Neural progenitor cell (in vitro differentiated cells): ENCODE measurements at places on chromosomes 1 and 21. TPM values are rescaled to one million over a fixed set of nuclear protein-coding genes. Genes with fewer than 3 reads are reported as not detected.

ADAMTSL4 gene
- total RNA-seq, result not detected in 2 replicates

GRCh38 chr1:35718492-35719336, at the start of gene C1orf216:
Gene C1orf216 (minus strand): TSS chr1:35718884. CDS start chr1:35716321, 2,563 bp downstream.
- H3K4me3 ChIP-seq, result peak within 1 kb of the TSS; percentile 64
- peaks cover 9% of the 10 kb centered on the region for H3K27me3 ChIP-seq
- no peaks in the 10 kb centered on the region for H3K36me3 ChIP-seq
- H3K4me1 ChIP-seq, result peaks cover 10% of the 10 kb centered on the region
- peak; percentile 72 for DNase-seq

DNA sequence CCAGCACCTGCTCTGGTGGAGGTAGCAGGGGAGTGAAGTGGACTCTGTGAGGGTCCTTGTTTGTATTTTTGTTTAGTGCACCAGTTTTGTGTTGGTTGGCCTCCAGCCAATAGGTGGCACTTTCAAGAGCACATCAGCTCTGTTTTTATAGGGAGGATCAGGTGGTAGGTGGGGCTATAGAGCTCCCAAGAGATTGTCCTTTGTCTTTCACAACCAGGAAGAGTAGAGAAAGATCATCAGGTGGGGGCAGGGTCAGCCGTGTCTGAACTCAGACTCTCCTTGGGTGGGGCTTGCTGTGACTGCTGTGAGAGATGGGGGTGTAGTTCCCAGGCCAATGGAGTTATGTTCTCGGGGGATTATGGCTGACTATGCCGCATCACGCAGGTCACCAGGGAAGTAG, 159.8 kb downstream of the ZNF326 start:
- no peak for DNase-seq
- H3K36me3 ChIP-seq, result no peaks in the 10 kb centered on the region
- no peak overlapping the region for H3K27ac ChIP-seq
- no peak overlapping the region for H3K4me3 ChIP-seq
- H3K4me1 ChIP-seq, result no peaks in the 10 kb centered on the region
- H3K27me3 ChIP-seq, result no peaks in the 10 kb centered on the region

- H3K27me3 ChIP-seq, result no peaks in the 10 kb centered on the region
- H3K27ac ChIP-seq, result no peak overlapping the region
- no peak for DNase-seq
Measured at GRCh38 chr1:222973561-222973960, 158.7 kb downstream of the DISP1 start.

GRCh38 chr1:230153641-230154296, 86.7 kb downstream of the GALNT2 start:
- no peaks in the 10 kb centered on the region for H3K36me3 ChIP-seq
- no peak overlapping the region for H3K27ac ChIP-seq
- no peaks in the 10 kb centered on the region for H3K27me3 ChIP-seq

GRCh38 chr1:1430114-1430982, 5.1 kb upstream of the VWA1 start:
- no peaks in the 10 kb centered on the region for H3K36me3 ChIP-seq
- H3K4me3 ChIP-seq, result no peak overlapping the region
- peaks cover 15% of the 10 kb centered on the region for H3K27me3 ChIP-seq

DNA sequence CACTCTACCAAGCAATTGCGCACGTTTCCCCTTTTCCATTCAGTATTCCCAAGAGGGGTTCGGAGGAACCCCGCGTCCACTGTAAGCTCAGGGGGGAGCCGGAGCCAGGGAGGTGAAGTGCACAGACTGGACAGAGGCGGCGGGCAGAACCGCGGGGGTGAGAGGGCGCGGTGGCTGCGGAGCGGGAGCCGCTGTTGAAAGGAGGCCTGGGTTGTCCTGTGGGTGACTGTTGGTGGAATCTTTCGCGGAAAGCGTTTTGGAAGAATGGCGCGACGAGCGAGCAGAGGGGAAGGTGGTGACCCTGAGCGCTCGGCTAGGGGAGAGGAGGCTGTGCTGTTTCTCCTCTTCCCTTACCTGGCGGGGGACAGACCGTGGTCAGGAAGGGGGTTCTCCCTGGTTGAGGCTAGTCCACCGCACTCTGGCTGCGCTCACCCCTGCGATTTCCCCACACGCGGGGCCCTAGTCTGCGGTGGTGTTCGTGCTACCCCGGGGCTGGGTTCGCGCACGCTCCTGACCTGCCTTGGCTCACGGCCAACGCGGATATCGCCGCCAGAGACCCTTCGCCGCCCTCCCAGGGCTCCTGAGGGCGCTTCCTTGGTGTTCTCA, 92.8 kb downstream of the PRKAB2 start:
- no peak overlapping the region for H3K27ac ChIP-seq
- no peaks in the 10 kb centered on the region for H3K4me1 ChIP-seq
- H3K27me3 ChIP-seq, result peaks cover 41% of the 10 kb centered on the region
- H3K4me3 ChIP-seq, result no peak overlapping the region
- H3K36me3 ChIP-seq, result no peaks in the 10 kb centered on the region
- DNase-seq, result no peak

- no peaks in the 10 kb centered on the region for H3K27me3 ChIP-seq
- H3K4me1 ChIP-seq, result no peaks in the 10 kb centered on the region
- no peak overlapping the region for H3K27ac ChIP-seq
- no peak overlapping the region for H3K4me3 ChIP-seq
- no peak for DNase-seq
- no peaks in the 10 kb centered on the region for H3K36me3 ChIP-seq
Measured at GRCh38 chr21:38334866-38335265, 78.1 kb downstream of the KCNJ15 start.

GRCh38 chr1:155872527-155872926, 13.2 kb downstream of the SYT11 start:
- H3K27ac ChIP-seq, result no peak overlapping the region
- peaks cover 9% of the 10 kb centered on the region for H3K4me1 ChIP-seq
- no peaks in the 10 kb centered on the region for H3K36me3 ChIP-seq
- no peak overlapping the region for H3K4me3 ChIP-seq
- DNase-seq, result peak; percentile 51
- no peaks in the 10 kb centered on the region for H3K27me3 ChIP-seq

GRCh38 chr1:1449099-1449739, at the start of gene ATAD3C:
Gene ATAD3C (plus strand): TSS chr1:1449689. CDS start chr1:1450684, 995 bp downstream.
- no peak within 1 kb of the TSS for H3K4me3 ChIP-seq
- no peak for DNase-seq
- no peaks in the 10 kb centered on the region for H3K4me1 ChIP-seq
- no peak within 1 kb of the TSS for H3K27ac ChIP-seq
- no peaks in the 10 kb centered on the region for H3K36me3 ChIP-seq
- no peaks in the 10 kb centered on the region for H3K27me3 ChIP-seq

DNA sequence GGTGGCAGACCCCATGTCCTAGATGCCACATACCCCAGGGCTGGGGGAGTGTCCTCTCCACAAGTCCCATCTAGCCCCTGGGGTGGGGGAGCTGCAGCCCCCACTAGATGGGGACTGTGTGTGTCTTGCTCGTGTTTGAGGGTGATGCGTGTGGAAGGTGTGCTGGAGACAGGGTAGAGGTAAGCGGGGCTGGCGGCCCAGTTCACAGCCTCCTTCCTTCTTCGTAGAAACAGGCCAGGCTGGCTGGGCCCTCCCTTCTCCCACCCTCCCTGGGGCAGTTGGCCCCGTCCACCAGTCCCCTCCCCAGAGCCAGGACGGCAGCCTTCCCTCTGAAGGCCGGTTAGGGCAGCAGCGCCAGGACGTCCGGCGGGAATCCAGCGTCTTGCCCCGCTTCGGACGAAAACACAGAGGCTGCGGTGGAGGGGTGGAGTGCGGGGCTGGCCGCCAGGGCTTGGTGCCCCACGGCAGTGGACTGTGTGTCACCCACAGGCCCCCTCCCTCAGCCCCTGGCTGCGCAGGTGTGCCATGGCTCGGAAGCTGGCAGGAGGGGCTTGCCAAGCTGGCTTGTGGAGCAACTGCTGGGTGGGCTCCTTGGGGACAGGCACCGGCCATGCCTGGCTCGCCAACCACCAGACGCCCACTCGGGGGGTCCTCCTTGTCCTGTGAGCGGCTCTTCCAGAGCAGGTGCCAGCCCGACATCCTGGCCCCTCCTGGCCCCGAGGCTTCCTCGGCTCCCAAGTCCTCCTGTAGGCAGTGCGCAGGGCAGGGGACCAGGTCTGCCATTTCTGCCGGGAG, 3.6 kb downstream of the PRDM16 start:
- peaks cover 84% of the 10 kb centered on the region for H3K27me3 ChIP-seq
- no peak overlapping the region for H3K27ac ChIP-seq
- peak overlapping the region; percentile 39 for H3K4me3 ChIP-seq
- H3K36me3 ChIP-seq, result no peaks in the 10 kb centered on the region
- peak; percentile 52 for DNase-seq

GRCh38 chr1:42282867-42283583, 52.0 kb downstream of the FOXJ3 start:
- no peaks in the 10 kb centered on the region for H3K27me3 ChIP-seq
- H3K4me1 ChIP-seq, result no peaks in the 10 kb centered on the region
- no peak overlapping the region for H3K27ac ChIP-seq
- H3K36me3 ChIP-seq, result no peaks in the 10 kb centered on the region

- peaks cover 19% of the 10 kb centered on the region for H3K36me3 ChIP-seq
- no peak overlapping the region for H3K27ac ChIP-seq
- DNase-seq, result no peak
Measured at GRCh38 chr1:196477262-196477661, 131.0 kb downstream of the KCNT2 start.

WNT3A gene
- 0.12 TPM in 1 of 2 replicates, not detected in the other for total RNA-seq

DNA sequence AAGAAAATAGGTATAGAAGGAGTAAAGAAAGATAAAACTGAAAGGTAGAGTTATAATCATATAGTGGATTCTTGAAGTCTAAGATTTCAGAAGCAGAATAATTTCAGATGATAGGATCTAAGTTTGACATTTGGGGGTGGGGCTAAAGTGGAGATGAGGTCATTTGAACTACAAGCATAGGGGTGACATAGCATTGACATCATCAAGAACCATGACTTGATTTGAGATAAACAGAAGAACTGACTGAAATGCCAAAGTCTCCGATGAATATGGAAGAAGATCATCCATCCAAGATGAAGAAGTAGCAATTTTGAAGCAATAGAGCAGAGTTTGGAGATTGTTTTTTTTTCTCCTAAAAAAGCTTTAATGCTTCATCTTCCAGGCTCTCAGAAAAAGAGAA, 122.3 kb downstream of the MACF1 start:
- H3K4me1 ChIP-seq, result no peaks in the 10 kb centered on the region
- no peaks in the 10 kb centered on the region for H3K27me3 ChIP-seq
- H3K4me3 ChIP-seq, result no peak overlapping the region
- peaks cover 26% of the 10 kb centered on the region for H3K36me3 ChIP-seq
- DNase-seq, result no peak

GIPC2 gene
- not detected in 2 replicates for total RNA-seq

LYPD8 gene
- total RNA-seq, result not detected in 2 replicates

MYCL gene
- total RNA-seq, result 21.8 and 39.8 TPM in 2 replicates

DNA sequence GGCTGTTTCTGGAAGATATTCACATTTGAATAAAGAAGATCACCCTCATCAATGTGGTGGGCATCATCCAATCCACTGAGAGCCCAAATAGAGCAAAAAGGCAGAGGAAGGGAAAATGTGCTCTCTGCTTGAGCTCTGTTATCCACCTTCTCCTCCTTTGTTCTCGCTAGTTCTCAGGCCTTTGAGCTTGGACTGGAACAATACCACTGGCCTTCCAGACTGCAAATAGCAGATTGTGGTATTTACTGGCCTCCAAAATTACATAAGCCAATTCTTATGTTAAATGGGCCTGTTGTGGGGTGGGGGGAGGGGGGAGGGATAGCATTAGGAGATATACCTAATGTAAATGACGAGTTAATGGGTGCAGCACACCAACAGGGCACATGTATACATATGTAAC, 219.3 kb downstream of the C1orf94 start:
- no peak overlapping the region for H3K4me3 ChIP-seq
- DNase-seq, result peak; percentile 19
- peaks cover 3% of the 10 kb centered on the region for H3K27me3 ChIP-seq
- H3K4me1 ChIP-seq, result no peaks in the 10 kb centered on the region
- no peaks in the 10 kb centered on the region for H3K36me3 ChIP-seq

NTMT2 gene
- not detected in 2 replicates for total RNA-seq

DNA sequence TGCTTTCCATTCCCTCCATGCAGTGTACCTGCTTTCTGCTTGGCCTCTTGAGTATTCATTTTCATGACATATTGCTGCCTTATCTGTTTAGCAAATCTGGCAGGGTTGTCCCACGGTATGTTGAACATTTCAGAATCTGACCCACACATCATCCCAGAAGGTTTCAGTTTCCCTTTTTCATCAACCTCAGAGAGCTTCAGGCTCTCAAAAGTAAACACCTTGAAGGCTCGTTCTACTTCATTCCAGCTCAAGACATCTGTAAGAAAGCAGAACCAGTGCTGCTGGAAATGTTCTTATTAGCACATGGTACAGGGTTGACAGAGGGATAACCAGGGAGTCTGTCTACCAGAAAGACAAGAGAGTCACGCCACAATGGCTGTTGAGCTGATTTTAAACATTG, 103.6 kb downstream of the SPAG17 start:
- no peak overlapping the region for H3K27ac ChIP-seq
- no peaks in the 10 kb centered on the region for H3K27me3 ChIP-seq
- no peaks in the 10 kb centered on the region for H3K36me3 ChIP-seq
- no peak overlapping the region for H3K4me3 ChIP-seq
- DNase-seq, result no peak

- H3K4me1 ChIP-seq, result peaks cover 9% of the 10 kb centered on the region
- no peak overlapping the region for H3K4me3 ChIP-seq
- no peaks in the 10 kb centered on the region for H3K27me3 ChIP-seq
- H3K36me3 ChIP-seq, result no peaks in the 10 kb centered on the region
- DNase-seq, result no peak
Measured at GRCh38 chr1:112251766-112252506, 144.1 kb upstream of the CTTNBP2NL start.

DNA sequence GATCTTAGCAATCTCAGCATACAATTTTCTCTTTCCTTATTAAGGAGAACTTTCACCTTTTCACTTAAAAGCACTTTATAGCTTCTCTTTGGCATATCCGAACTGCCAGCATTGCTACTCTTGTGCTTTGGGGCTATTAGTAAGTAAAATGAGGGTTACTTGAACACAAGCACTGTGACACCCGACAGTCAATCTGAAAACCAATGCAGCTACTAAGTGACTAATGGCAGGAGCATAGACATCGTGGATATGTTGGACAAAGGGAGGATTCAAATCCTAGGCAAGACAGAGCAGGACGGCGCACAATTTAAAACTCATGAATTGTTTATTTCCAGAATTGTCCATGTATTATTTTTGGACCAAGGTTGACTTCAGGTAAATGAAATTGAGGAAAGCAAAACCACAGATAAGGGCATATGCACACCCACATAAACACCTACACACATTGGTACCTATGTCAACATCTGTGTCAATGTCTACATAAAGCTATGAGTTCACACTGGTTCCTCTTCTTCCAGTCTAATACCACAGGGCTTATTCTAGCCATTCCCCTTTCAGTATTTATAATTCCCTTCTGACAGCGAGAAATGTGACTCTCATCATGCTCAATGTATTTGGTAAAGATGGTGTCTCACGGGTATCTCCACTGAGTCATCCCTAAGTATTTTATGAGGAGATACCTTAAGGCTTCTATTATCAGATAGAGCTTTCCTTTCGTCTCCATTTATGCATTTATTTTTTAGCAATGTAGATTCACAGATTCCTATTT, 75.3 kb upstream of the RALGPS2 start:
- H3K4me3 ChIP-seq, result no peak overlapping the region
- no peak overlapping the region for H3K27ac ChIP-seq
- no peak for DNase-seq
- H3K27me3 ChIP-seq, result no peaks in the 10 kb centered on the region
- H3K36me3 ChIP-seq, result no peaks in the 10 kb centered on the region
- H3K4me1 ChIP-seq, result peaks cover 22% of the 10 kb centered on the region

LINGO4 gene
- total RNA-seq, result not detected in 2 replicates
